CD4-positive, alpha-beta T cell treated with Interleukin-17A for 1 hour (primary cell): ENCODE measurements at places on chromosomes 2 and 18.
A peak's percentile ranks its signal among the peaks of the same experiment; 100 is the strongest.

GRCh38 chr18:69559604-69560003 is 158.9 kb downstream of the DOK6 start:
- no peak for DNase-seq

- DNase-seq = no peak
Observed at GRCh38 chr2:178317811-178318210, 123.5 kb downstream of the OSBPL6 start.

DNA sequence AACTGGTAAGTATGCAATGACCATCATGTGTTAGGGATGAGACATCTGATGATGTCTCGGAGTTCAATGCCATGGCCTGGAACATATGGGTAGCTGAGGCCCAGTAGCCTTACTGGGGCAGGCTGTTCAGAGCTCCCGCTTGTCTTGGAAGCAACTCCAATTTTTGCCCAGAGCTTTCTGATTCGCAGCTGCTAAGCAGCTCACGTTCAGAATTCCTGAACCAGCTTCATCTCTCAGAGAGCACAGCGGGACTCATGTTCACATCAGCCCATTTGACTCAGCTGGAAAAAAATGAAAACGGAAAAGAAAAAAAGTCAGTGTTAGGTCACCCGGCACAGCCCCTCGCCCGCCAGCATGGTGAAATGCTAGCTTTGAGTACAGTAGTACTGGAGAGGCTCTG is 16.8 kb upstream of the LRATD1 start:
- no peak for DNase-seq

DNA sequence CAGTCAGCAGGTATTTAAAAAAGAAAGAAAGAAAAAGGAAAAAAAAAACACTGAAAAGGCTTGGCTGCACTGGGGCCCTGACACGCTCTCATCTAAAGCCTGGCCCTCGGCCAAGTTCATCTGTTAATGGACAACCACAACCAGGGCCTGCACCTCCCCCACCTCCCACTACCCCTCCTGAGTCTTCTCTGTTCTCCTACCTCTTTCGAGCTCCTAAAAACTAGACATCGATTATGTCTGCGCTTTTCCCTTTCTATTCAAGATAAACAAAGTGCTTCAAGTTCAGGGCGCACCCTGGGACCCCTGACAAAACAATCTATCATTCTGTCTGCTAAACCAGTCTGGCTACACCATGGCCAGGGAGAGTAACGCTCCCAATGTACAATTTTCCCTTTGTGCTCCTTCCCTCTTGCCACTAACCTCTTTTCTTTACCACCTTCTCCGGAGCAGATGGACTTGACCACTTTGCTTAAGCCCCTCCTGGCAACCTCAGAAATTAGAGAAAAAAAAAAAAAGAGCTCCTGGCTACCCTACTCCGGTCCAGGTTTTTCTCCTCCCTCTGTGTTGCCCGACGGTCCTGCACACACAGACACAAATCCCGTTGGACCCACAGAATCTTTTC is 22.7 kb downstream of the BCL11A start:
- DNase-seq = no peak

DNA sequence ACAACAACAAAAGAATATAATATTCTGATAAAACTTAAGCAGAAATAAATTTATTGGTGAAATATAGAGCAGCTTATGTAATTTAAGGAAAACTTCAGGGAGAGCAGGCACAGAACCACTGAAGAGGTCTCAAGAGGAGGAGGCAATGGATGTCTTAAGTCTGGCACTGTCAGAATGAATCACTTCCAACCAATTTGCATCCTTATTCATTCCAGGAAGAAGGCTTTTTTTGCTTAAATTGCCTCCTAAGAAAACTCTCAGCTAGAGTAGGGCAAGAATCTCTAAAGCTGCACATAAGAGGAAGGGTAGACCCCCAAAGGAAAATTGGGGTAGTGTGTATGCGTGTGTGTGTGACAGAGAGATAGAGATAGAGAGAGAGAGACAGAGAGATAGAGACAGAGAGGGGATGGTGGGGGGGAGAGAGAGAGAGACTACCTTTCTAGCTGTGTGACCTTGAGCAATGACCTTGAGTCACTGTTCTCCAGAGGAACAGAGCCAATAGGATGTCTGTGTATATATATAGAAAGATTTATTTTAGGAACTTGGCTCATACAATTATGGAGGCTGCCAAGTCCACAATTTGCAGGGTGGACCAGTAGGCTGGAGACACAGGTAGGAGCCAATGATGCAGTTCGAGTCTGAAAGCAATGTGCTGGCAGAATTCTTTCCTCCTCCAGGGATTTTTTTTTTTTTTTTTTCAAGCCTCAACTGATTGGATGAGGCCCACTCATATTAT is 96.4 kb upstream of the LINC00305 start:
- DNase-seq = no peak

- DNase-seq = no peak
Observed at GRCh38 chr2:16400127-16400623, 265.5 kb downstream of the CYRIA start.

DNA sequence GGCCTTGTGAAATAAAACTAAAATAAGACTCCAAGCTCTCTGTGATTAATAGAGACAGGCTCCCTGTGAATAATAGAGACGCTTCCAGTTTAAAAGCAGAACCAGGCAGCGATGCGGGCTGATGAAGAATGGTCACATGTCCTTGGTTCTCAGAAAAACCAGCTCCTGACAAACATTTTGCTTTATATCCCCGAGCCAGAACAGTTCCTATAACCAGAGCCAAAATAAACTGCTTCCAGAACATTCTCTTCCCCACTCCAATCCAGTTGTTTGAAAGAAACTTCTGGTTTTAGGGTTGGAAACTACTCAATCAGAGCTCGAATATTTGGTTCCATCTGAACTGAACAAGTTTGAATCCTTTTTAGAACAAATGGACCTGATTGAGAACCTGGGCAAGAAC is 213.7 kb downstream of the TSN start:
- no peak for DNase-seq

DNA sequence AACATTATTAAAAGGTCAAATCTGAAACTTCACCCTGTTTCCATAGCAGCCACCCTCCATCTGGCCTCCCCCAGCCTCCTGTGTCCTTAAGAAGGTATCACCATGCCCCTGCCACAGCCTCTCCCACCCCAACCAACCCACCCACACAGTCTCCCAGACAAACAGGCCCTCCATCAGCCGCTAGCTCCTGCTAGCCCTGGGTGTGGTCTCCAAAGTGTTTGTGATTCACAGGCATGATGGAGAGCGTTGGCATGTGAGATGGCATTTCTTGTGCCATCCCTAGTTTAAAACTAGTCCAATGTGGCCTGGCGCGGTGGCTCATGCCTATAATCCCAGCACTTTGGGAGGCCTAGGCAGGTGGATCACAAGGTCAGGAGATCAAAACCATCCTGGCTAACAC is 44.9 kb upstream of the GPR45 start:
- DNase-seq = no peak

DNA sequence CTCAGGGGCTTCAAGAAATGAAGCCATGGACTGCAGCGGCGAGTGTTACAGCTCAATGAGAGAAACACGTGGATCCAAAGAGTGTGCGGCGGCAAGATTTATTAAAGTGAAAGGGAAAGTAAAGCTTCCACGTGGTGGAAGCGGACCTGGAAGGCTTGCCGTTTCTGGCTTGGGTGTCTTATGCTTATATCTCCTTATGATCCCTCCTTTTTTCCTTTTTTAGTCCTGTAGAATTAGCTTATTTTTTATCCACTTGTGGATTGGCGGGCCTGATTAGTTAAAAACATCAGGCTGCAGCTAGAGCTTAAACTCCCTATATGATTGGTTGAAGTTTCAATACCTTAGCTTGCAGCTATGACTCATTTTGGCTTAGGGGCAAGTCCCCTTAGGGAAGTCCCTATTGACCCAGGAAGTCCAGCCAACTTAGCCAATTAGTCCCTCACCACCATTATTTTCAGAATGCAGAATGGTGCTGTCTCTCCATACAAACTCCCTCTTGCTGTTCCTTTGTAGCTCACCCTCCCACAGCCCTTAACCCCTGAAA is 11.6 kb upstream of the HNMT start:
- peak; percentile 58 for DNase-seq

DNA sequence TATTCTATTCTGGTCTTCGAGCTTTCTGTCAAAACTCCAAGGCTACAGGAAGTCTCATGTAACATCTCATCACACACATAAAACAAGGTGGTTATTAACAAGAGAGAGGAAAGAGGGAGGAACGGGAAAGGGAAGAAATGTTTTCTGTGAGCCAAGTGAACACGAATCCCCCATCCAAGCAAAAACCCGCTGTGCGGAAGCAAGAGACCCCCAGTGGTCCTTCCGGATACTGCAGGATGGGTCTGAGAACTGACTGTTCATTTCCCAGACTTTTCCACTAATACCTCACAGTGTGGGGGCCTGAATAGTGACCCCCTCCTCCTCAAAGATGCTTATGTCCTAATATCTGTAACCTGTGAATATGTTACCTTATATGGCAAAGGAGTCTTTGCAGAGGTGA is 19.0 kb upstream of the DIPK1C start:
- no peak for DNase-seq

DNA sequence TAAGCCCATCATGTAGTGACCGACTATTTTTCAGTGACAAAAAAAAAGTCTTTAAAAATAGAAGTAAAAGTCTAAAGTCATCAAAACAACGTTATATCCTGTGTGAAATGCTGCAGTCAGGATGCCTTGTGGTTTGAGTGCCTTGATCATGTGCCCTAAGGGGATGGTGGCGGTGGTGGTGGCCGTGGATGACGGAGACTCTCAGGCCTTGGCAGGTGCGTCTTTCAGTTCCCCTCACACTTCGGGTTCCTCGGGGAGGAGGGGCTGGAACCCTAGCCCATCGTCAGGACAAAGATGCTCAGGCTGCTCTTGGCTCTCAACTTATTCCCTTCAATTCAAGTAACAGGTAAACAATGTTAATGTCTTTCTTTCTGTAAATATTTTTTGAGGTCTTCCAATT is at the start of gene CD28:
Gene CD28, plus strand, starts transcription at position 237 of the 400 bp plus-strand sequence. Its CDS starts 58 bp downstream, at position 295.
- peak; percentile 93 for DNase-seq
